ENCODE measurements at places on chromosomes 6 and 20. TPM values are rescaled to one million over a fixed set of nuclear protein-coding genes. Genes with fewer than 3 reads are reported as not detected.

SLC2A10 gene
- 15.2 TPM for total RNA-seq

DNA sequence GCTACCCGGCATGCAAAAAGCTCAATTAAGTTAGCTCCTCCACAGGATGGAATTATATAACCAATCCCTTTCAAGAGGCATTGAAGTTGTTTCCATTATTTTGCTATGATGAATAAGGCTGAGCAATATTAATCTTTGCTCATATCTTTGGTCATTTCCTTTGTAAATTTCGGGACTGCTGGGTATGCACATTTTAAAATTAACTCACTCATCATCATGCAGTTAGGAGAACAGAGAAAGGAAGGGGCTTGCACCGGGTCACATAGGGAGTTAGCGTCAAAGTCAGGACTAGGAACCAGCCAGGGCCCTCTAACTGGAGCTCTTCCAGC lies 430 bp upstream of the FAM110A start:
- peak overlapping the region; percentile 48 for H3K4me3 ChIP-seq
- peak overlapping the region; percentile 81 for H3K27ac ChIP-seq
- DNase-seq: no peak
- H3K36me3 ChIP-seq: no peaks in the 10 kb centered on the region
- peaks cover 10% of the 10 kb centered on the region for H3K4me1 ChIP-seq

HACE1 gene
- total RNA-seq: 10.8 TPM

DNA sequence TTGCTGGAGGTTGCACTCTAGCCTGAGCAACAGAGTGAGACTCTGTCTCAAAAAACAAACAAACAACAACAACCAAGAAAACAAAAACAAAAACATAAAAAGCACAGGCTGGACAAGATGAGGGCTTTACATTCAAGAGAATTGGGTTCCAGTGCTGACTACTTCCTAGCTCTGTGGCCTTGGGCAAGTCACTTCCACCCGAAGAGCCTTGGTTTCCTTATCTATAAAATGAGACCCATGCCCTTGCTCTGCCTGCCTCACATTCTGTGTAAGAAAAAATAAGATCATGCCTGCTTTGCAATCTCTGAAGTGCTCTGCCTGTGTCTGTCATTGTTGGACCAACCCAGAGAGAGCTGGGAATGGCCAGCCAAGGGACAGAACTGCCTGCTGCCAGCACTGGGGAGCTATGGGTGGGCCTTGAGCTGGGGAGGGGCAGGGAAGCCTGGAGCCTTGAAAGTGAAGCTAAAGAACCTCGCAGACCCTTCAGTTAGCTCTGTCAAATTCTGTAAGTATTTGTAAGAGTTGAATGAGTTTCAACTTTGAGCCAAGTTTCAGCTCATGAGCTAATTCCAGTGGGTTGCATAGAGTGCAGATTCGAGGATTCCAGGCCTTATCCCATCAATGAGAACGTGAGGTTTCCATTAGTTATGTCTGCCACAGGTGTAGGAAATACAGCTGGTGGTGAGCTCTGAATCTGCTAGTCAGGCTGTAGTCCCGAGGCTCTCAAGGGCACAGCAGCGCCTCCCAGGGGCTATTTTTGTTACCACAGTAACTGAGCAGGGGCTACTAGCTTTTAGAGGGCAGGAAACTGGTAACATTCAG lies 93.2 kb downstream of the DLGAP4 start:
- no peak overlapping the region for H3K4me3 ChIP-seq
- H3K27me3 ChIP-seq: peaks cover 36% of the 10 kb centered on the region
- no peaks in the 10 kb centered on the region for H3K4me1 ChIP-seq
- no peak overlapping the region for H3K27ac ChIP-seq

GRCh38 chr6:34513646-34514045 lies 42.5 kb downstream of the SPDEF start:
- peaks cover 1% of the 10 kb centered on the region for H3K4me1 ChIP-seq
- no peak overlapping the region for H3K27ac ChIP-seq
- DNase-seq: no peak
- peaks cover 54% of the 10 kb centered on the region for H3K27me3 ChIP-seq
- no peak overlapping the region for H3K4me3 ChIP-seq
- H3K36me3 ChIP-seq: no peaks in the 10 kb centered on the region

DNA sequence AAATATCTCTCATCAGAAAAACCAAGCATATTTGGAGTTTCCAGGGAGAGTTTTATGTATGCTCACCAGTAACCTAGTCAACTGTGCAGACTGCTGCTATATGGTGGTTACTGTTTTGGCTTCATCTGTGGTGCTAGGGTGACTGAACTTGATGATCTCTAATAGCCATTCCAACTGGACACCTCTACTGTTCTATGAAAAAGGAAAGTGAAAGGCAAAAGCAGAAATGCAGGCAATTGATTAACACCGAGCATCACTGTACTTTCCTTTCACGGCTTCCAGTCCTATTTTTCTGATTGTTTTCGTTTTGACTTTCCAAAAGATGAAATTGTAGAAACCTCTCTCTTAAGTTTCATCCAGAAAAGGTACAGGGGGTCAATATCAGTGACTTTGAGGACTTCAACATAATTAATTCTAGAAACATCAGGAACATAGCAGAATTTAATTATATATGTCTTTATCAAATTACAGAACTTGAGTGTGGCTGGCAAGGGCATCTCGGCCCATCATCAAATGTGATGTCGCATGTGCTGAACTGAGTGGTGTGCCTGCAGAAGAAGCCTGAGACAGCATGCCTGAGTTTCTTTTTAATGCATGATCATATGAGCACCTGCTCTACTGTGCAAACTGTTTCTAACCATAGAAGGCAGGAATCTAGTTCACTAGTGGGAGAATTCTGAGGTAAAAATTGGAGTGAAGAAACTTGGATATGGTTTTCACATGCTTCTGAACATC lies 464.3 kb upstream of the FLRT3 start:
- H3K27me3 ChIP-seq: no peaks in the 10 kb centered on the region
- no peak overlapping the region for H3K27ac ChIP-seq
- DNase-seq: no peak
- no peaks in the 10 kb centered on the region for H3K4me1 ChIP-seq
- H3K4me3 ChIP-seq: no peak overlapping the region

DNA sequence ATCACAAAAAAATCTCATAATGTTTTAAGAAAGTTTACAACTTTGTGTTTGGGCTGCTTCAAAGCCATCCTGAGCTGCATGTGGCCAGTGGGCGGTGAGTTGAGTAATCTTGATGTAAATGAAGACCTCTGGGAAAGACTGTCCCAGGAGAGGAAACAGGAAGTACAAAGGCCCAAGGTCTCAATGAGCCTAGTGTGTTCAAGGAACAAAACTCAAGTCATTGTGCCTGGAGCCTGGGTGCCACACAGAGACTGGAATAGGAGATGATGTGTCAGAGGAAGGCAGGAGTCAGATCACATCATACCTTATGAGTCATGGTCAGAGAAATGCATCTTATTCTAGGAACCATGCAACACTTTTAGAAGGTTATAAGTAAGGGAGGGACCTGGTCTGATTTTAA lies 51.5 kb downstream of the COL19A1 start:
- DNase-seq: peak; percentile 77
- H3K4me3 ChIP-seq: no peak overlapping the region
- H3K27me3 ChIP-seq: no peaks in the 10 kb centered on the region
- no peak overlapping the region for H3K27ac ChIP-seq
- H3K4me1 ChIP-seq: peaks cover 2% of the 10 kb centered on the region

DNA sequence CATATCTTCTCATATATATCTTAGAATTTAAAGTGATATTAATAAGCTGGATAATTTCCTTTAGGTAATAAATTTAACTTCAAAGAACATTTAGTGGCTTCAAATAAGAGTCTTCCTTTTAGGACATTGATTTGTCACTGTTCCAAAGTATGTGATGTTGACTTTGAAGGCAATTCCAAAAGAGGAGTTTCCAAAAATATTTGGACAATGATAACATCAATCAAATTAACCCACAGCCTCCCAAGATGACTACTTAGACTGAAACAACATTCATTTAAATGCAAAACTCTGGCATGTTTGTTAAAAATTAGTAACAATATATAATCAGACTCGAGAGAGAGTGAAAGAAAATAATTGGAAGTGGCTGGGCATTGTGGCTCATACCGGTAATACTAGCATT lies 211.1 kb downstream of the OGFRL1 start:
- no peaks in the 10 kb centered on the region for H3K27me3 ChIP-seq
- no peak overlapping the region for H3K27ac ChIP-seq
- no peak overlapping the region for H3K4me3 ChIP-seq
- H3K4me1 ChIP-seq: peaks cover 3% of the 10 kb centered on the region

BTN1A1 gene
- not detected for total RNA-seq

DNA sequence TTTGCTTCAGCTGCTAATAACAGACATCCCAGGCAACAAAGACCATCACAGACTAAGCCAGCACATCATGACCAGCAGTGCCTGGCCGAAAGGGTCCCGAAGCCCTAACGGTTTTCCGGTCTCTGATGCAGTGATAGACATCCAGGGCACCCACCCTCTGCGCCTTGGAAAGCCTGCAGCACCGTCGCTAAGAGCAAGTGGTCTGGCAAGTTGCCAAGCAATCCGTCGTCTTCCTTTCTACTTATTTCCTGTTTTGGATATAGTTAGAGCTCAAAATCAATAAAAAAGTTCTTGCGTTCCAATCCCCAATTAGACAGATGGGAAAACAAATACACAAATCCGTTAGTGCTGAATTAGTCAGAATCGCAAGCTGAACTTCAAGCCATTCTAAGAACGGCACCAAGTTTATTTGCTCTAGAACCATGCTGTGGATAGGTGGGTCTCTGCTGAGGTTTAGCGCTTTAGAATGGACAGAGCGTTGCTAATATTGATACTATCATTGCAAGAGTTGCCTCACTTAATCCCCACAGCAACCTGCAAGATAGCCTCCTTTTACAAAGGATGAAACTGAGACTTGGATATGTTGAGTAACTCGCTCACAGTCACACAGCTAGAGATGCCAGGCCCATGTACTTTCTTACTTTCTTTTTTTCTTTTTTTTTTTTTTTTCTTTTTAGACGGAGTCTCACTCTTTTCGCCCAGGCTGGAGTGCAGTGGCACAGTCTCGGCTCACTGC lies 163.3 kb upstream of the SNX9 start:
- H3K4me1 ChIP-seq: peaks cover 2% of the 10 kb centered on the region
- no peaks in the 10 kb centered on the region for H3K36me3 ChIP-seq
- DNase-seq: no peak
- H3K27ac ChIP-seq: no peak overlapping the region
- H3K4me3 ChIP-seq: no peak overlapping the region
- H3K27me3 ChIP-seq: no peaks in the 10 kb centered on the region

RAD21L1 gene
- under 0.01 TPM for total RNA-seq

- no peaks in the 10 kb centered on the region for H3K4me1 ChIP-seq
- H3K36me3 ChIP-seq: no peaks in the 10 kb centered on the region
- H3K4me3 ChIP-seq: no peak overlapping the region
- H3K27me3 ChIP-seq: no peaks in the 10 kb centered on the region
- H3K27ac ChIP-seq: no peak overlapping the region
Measured at GRCh38 chr6:6619021-6619794, 30.7 kb downstream of the LY86 start.

PACRG gene
- total RNA-seq: not detected

SLC22A16 gene
- total RNA-seq: not detected

- H3K27ac ChIP-seq: no peak overlapping the region
- H3K27me3 ChIP-seq: no peaks in the 10 kb centered on the region
- H3K36me3 ChIP-seq: no peaks in the 10 kb centered on the region
- H3K4me3 ChIP-seq: no peak overlapping the region
- no peak for DNase-seq
Measured at GRCh38 chr20:32749914-32750637, 6.8 kb upstream of the COMMD7 start.

GLP1R gene
- not detected for total RNA-seq

GRCh38 chr6:139644821-139645220 lies 270.4 kb upstream of the CITED2 start:
- peaks cover 2% of the 10 kb centered on the region for H3K4me1 ChIP-seq
- peak; percentile 30 for DNase-seq
- no peaks in the 10 kb centered on the region for H3K36me3 ChIP-seq
- H3K27me3 ChIP-seq: no peaks in the 10 kb centered on the region
- H3K4me3 ChIP-seq: no peak overlapping the region
- H3K27ac ChIP-seq: no peak overlapping the region

DNA sequence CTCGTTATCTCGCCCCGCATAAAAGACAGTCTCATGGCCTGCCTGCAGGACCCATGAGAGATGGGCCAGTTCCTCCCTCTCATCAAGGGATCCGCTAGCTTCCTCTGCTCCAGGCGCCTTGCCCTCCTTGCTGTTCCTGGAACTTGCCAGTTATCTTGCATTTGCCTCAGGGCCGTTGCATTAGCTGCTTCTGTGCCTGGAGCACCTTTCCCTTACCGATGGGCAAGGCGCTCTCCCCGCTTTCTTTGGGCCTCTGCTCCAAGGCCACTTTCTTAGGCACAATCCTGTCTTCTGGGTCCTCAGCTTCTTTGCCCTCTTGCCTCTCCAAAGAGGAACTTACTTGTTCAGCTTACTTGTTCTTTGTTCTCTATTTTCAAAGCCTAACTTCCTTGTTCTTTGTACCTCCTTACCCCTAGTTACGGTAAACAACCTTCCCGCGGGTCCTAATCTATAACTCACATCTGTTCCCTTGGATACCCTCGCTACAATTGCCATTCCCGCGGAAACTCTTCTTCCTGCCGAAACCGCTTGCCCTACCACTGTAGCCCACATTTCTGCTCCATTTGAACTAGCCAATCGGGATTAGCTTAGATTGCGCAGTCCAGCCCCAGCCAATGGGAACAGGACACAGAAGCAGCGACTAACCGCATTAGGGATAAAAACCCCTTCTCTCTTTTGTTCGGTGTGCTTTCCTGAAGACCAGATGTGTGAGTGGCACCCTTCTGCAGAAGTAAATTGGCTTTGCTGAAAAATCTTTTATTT lies 887 bp upstream of the NSFL1C start:
- H3K4me1 ChIP-seq: peaks cover 12% of the 10 kb centered on the region
- peaks cover 9% of the 10 kb centered on the region for H3K36me3 ChIP-seq
- DNase-seq: no peak
- H3K27ac ChIP-seq: no peak overlapping the region
- H3K27me3 ChIP-seq: peaks cover 2% of the 10 kb centered on the region

DNA sequence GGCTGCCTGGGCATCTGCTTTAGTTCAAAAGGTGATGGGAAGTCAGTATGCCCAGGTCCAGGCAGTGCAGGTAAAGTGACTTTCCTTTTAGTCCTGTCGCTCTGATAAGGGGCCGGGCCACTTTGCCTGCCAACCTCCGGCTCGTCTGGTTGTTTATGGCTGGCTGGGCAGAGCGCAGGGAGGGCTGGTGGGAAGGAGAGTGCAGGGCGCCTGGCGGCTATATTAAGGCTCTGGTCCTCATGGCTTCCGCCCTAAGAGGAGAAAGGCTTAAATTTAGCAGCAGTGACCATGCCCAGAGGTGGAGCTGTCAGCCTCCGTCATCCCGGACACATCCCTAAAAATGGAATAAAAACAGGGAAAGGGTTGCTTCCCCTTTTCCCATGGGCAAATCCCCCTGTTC lies 14.6 kb downstream of the GATA5 start:
- DNase-seq: no peak
- H3K36me3 ChIP-seq: no peaks in the 10 kb centered on the region
- no peaks in the 10 kb centered on the region for H3K4me1 ChIP-seq
- H3K27ac ChIP-seq: no peak overlapping the region

DNA sequence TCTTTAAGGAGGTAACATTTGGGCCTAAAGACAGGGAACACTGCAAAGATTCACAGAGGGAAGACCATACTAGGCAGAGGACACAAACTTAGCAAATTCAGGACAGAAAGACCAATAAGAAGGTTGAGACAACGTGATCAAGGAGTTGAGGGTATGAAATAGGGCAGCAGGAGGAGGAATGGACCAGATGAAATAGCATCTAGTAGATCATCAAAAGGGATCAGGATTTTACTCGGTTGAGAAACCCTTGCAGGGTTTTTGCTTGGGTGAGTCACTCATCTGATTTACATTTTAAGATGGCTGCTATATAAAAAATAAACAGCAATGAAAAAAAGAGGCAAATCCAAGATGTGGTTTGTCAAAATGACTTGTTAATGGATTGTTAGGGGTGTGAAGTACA lies 4.7 kb downstream of the BCLAF1 start:
- peak; percentile 77 for DNase-seq
- H3K27ac ChIP-seq: peak overlapping the region; percentile 58
- H3K4me3 ChIP-seq: no peak overlapping the region
- H3K4me1 ChIP-seq: peaks cover 8% of the 10 kb centered on the region
- no peaks in the 10 kb centered on the region for H3K27me3 ChIP-seq

FAM209B gene
- not detected for total RNA-seq
